ENCODE measurements at places on chromosomes 5 and 9.

DNA sequence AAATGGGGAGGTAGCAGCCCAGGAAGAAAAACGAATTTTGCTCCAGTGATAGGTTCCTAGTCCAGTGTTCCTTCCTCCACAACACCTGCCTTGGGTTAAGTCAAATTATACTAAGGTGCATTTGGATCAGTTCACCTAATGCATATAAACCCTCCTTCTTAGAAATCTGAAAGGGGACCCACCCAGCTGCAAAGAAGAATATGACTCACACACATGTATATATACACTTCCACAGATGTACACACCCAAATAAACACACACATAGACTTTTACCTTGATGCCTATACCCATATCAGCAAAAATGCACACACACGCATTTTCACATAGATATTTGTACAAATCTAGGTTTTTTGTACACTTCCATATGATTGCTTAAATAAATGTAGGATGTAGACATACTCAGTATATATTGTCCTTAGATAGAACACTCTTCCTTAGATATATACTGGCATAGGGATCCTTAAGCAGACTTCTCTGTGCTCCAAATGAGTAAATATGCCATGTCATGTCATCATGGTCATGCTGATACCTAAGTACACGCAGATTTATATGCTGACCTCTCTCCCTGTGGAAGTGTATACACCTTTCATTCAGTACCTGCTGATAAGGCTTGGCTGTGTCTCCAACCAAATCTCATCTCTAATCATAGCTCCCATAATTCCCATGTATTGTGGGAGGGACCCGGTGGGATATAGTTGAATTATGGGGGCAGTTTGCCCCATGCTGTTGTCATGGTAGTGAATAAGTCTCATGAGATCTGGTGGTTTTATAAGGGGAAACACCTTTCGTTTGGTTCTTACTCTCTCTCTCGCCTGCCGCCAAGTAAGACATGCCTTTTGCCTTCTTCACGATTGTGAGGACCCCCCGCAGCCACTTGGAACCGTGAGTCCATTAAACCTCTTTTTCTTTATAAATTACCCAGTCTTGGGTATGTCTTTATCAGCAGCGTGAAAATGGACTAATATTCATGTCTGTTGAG is 10.2 kb downstream of the ADRB2 start:
- DNase-seq: no peak

DNA sequence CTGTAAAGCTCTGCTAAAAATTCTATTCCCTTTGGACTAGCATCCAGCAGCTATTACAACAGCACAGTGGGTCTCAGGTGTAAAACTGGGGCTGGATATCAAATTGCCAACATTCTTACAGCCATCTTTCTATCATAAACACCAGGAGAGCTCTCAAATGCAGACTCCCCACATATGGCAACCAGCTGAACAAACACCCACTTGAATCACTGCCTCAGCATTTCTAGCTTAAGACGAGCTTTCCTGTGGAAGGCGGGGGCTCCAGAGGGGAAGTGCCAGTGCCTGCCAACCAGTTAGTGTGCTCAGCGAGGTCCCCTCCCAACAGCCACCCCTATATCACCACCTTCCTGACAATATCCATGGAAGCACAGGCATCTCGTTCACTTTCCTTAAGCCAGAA is 62.2 kb downstream of the IPPK start:
- no peak for DNase-seq

DNA sequence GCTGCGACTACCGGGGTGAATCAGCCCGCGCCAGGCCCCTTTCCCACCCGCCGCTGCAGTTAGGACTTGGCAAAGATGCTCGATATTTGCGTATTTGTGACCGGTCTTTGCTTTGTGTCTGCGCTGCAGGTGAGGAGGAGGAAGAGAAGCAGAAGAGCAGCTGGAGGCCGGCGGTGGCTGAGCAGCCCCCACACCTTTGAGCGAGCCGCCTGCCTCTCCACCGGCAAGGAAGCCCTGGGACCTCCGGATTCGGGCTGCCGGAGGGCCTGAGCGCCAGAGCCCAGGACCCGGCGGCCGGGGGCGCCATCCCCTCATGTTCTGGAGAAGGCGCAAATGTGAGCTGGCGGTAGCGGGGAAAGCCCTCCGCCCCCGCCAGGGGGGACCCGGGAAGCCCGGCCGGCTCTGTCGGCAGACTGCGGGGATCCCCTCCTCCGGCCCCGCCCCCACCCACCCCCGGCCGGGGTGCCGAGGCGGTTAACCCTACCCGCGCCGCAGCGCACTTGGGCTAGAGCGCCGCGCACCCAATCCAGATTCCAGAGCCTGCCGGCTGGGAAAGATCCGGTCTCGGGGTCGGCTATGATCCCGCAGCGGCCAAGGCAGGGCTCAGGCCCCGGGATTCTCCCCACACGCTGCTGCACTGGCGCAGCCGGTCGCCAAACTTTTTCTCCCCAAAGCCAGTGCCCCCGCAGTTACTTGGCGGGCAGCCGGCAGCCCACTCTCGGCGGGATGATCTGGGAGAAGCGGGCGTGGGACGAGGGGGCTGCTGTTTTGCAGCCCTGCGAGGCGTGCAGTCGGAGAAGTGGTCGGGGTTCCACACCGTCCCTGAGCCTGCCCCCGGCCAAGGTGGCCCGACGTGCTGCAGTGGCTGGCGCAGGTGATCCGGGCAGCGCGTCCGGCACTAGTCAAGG is 800 bp upstream of the KCNN2 start:
- peak; percentile 40 for DNase-seq

- DNase-seq: no peak
Observed at GRCh38 chr9:135971892-135972291, 10.7 kb upstream of the UBAC1 start.

GRCh38 chr9:5389109-5389732 is 48.5 kb downstream of the PLGRKT start:
- DNase-seq: no peak

DNA sequence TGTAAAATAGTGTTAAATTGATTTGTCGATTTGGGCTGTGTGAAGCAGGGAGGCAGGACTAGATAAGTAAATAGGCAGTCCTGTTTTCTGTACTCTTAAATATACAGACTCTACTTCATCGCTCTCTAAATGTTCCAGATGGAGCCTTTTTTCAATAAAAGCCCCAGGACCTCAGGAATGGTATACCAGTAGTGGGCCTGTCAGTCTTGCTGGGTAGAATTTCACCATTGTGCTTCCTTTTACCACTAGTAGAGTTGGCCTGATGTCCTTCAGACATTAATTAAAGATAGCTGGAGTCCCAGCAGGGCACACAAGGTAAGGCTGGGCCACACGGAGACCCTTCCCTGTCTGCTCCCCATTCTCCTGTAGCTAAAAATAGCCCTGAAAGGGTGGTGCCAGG is 6.0 kb downstream of the SNX18 start:
- DNase-seq: no peak

GRCh38 chr5:24788829-24789514 is 144.2 kb upstream of the CDH10 start:
- DNase-seq: no peak

DNA sequence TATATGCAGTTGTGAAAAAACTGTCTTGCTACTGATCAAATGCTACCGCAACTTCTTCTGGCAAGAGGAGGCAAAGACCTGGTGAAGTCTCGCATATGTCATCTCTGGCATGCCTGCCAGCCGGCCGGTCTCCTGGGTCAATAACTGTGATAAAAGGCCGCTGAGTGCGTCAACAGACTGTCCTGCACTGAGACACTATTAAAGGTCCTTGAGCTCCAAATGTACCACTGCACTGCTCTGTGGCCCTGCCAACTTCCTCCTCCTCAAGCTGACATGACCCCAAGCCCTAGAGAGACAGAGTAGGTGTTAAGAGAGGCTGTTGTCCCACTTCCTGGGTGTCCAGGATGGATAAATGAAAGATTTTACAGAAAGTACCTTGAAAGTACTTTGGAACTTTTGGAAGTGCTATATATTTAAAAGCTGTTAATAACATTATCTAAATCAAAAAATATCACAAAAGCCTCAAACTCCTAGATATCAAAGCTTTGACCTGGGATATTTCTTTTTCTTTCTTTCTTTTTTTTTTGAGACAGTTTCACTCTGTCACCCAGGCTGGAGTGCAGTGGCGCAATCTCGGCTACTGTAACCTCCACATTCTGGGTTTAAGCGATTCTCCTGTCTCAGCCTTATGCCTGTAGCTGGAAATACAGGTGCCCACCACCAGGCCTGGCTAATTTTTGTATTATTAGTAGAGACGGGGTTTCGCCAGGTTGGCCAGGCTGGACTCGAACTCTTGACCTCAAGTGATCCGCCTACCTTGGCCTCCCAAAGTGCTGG is 31.5 kb downstream of the RAPGEF1 start:
- no peak for DNase-seq

GRCh38 chr5:71632168-71632567 is 45.0 kb downstream of the MCCC2 start:
- DNase-seq: no peak

- DNase-seq: no peak
Observed at GRCh38 chr5:177098470-177099141, 11.9 kb downstream of the FGFR4 start.

DNA sequence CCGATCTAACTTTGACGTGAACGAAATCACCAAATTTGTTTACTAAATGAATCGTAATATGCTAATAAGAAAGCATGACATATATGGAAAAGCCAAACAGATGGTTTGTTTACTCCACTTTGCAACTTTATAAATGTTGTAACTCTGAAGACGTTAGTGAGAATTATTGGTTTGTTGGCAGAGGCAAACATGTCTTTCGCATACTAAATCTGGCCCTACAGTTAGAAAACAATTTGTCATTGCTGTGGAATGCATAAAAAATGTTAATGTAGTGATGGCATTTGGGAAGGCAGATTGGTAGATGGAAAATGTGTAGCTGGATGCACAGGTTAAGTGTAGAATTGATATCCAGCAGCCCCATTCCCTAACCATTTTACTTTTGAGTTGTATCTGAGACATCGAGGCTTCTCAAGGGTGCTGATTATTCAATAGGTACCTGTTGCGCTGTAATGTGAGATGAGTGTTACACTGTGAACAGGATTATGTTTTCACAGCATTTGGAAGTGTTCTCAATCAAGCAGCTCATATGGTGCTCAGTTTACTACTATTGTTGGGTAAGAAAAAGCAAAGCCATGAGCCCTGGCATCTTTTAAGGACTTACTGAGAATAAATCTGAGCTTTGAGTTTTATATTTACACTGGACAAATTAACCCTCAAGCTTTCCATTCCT is 444.8 kb downstream of the BNC2 start:
- no peak for DNase-seq

DNA sequence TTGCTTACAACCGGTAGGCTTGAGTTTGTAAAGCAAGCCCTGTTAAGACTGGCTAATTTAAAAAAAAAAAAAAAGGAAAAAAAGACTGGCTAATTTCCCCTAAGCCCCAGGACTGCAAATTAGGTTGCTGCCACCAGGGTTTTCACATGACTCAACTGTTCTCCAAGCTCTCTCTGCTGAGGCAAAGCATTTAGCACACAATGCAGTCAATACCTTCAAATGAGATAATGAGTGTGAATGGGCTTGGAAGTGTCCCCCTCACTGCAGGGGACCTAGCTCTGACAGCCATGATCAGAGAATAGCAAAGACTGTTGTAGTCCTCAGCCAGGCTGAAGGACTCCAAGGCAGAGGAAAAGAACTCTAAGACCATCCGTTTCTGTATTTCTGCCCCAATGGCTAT is 42.8 kb upstream of the ZSWIM6 start:
- no peak for DNase-seq

DNA sequence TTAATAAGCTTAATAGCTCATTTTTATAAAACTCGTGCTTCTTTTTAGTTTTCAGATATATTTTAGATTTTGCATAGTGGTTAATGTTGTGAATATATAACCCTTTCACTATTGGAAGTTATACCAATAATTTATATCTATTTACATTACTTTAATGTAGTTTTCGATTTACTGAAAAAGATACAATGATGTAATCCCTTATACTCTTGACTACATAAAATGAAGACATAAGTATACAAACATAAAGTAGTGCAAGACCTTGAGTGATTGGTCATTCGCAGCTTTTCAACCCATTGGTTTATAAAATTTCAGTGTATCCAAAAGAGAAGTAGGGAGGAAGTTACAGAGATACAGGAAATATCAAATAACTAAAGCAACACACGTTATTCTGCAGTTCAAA is 84.3 kb upstream of the GRHPR start:
- DNase-seq: no peak

DNA sequence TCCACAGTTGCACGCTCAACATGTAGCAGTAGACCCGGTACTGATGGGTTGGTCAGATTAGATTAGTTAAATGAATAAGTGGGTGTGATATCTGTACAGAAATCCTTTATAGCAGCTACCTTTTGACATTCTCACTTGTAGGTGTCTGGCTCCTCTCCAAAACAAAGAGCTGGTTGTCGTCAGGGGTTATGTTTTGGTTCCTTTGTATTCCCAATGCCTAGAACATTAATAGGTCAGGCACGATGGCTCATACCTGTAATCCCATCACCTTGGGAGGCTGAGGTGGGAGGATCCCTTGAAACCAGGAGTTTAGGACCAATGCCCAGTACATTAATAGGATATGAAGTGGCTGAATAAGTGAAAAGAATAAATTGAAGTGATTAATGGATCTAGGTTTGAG is 182.1 kb downstream of the SNCAIP start:
- DNase-seq: no peak

DNA sequence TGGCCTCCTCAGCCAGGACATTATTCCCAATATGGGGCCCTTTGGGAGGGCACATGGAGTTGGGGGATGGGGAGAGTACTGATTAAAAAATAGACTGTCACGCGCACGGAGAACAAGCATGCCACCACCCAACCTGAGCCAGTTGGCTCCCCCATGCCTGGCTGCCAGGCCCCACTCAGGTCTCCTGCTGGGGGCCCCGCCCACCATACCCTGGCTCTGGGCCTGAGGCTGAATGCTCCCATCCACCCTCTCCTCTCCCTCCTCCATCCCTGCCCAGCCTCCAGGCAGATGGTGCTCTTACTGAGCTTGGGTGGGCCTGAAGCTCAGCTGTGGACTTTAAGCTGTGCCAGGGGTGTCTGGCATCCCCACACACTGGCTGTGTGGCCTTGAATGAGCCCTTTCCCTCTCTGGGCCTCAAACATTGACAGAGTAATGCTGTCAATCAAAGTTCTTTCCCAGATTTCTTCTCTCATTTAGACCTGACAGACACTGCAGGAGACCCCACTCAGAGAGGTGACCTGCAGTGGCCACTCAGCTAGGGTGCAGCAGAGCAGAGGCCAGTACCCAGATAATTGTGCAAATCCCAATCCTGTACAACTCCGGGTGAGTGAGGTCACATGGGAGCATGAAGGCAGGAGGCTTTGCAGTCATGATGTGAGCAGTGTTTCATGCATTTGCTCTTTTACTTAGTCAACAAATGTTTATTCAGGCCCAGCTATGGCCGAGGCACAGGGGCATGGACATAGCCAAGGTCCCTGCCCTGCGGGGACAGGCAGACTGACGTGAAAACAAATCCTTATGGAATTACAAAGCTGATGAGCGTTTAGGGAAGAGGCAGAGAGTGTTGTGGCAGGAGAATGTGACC is 9.8 kb upstream of the SYNPO start:
- no peak for DNase-seq

- DNase-seq: no peak
Observed at GRCh38 chr9:101674165-101674564, 64.3 kb downstream of the GRIN3A start.

GRCh38 chr5:113039229-113039933 is 62.8 kb downstream of the DCP2 start:
- DNase-seq: no peak
